ENCODE measurements at places on chromosomes 2 and 18. TPM values are rescaled to one million over a fixed set of nuclear protein-coding genes. Genes with fewer than 3 reads are reported as not detected.

The GRHL1 gene
- total RNA-seq = 1.7 TPM

The TOGARAM2 gene
- 0.43 TPM for total RNA-seq

The PLCD4 gene
- 2.2 TPM for total RNA-seq

The CACNB4 gene
- 0.43 TPM for total RNA-seq

The GPR75 gene
- 2.6 TPM for total RNA-seq

The PRR30 gene
- total RNA-seq = not detected

The ACTG2 gene
- 59.6 TPM for total RNA-seq

The ALPI gene
- total RNA-seq = not detected

The CGREF1 gene
- under 0.01 TPM for total RNA-seq

All from fibroblast of villous mesenchyme (primary cell).